ENCODE measurements at places on chromosomes 1 and 21.

- DNase-seq, result no peak
Observed at GRCh38 chr1:46487818-46488218, 1.8 kb upstream of the DMBX1 start.

DNA sequence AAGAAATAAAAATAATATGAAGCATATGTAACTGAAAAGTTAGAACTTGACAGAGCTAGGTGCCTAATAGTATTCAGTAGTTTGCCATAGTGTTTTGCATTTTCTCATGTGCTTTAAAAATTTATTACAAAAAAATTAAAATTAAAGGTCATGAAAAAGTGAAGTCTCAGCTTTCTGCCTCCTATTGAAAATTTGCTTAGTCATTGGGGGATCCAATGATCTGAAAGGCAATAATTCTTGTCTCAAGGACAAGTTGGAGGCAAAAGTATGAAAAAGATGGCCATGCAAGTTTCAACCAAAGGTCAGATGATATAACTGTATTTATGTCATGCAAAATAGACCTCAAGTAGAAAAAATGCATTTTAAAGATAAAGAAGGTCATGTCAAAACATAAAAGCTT is 140.7 kb downstream of the DUSP10 start:
- no peak for DNase-seq

- DNase-seq, result no peak
Observed at GRCh38 chr1:111141245-111142220, 1.5 kb downstream of the CEPT1 start.

DNA sequence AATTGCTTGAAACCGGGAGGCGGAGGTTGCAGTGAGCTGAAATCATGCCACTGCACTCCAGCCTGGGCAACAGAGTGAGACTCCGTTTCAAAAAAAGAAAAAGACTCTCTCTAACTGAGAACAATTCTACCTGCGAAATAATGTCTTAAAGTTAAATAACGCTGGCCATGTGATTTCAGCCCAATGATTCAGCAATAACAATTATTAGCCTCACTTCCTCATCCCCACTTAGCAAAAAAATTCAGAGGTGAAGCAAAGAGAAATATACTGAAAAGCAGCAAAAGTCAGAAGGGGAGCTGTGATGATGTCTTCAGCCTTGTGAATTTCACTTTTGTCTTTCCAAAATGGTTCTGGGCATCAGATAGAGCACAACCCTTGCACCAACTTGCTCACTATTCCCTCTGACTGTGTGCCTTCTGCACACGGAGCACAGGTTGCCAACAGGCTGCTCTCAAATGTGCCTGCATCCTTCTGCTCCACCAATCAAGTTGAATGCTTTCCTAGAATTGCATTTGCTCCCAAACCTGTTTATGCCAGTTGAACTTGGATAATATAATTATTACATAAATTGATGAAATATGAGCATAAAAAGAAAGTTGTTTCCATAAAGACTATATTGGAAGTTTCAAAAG is 79.8 kb upstream of the IPO9 start:
- DNase-seq, result no peak

- DNase-seq, result no peak
Observed at GRCh38 chr1:18504609-18505008, 23.9 kb downstream of the KLHDC7A start.

GRCh38 chr1:51567653-51568052 is 48.6 kb upstream of the EPS15 start:
- DNase-seq, result no peak

DNA sequence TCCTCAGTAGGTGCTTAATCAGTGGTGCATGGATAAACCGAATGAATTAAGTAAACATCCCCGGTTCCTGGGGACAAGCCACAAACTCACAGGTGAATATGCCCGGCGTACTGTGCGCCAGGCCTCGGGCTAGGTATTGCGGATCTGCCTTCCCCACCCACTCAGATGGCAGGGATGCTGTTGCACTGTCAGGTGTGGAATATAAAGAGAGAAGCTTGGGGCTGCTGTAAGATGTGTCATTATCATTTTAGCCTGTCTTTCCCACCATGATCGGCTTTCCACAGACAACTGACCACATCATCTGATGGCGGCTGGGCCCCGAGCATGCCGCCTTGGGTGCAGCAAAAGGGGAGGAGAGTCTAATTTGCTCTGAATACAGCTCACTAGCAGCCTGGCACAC is 45.4 kb upstream of the LRP8 start:
- DNase-seq, result no peak

GRCh38 chr1:11682287-11682771 is 1.4 kb upstream of the MAD2L2 start:
- DNase-seq, result no peak

GRCh38 chr1:151867765-151868411 is 14.4 kb upstream of the THEM5 start:
- DNase-seq, result no peak

DNA sequence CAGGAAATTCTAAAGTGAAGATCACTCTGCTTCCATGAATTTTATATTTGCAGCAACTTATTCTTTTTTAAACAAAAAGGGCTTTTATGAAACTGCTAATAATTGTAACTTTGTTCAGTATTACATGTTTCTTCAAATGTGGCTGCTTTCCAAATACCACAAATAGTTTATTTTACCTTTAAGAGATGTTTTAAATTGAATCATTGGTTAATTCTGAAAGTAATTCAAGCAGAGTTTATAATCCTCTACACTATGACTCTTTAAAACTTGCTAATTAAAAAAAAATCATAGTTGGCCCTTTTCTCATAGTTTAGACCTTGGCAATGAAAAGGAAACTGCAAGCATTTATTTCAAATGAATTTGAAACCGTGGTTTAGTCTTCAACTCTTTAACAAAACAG is 59.6 kb downstream of the SDCCAG8 start:
- no peak for DNase-seq

GRCh38 chr1:100300691-100301090 is 34.7 kb downstream of the RTCA start:
- no peak for DNase-seq

- no peak for DNase-seq
Observed at GRCh38 chr1:105137543-105138457, 1388.1 kb downstream of the AMY1C start.
